ENCODE measurements at places on chromosomes 16 and 17.
A peak's percentile ranks its signal among the peaks of the same experiment; 100 is the strongest.

GRCh38 chr16:69223882-69224281 lies 36.9 kb downstream of the SNTB2 start:
- no peaks in the 10 kb centered on the region for H3K36me3 ChIP-seq
- no peak overlapping the region for H3K4me3 ChIP-seq
- no peaks in the 10 kb centered on the region for H3K4me1 ChIP-seq

- DNase-seq = peak; percentile 61
- H3K36me3 ChIP-seq = peaks cover 22% of the 10 kb centered on the region
- H3K4me1 ChIP-seq = peaks cover 66% of the 10 kb centered on the region
- H3K27ac ChIP-seq = peak overlapping the region; percentile 58
Observed at GRCh38 chr17:68310152-68310551, 18.9 kb downstream of the ARSG start.

GRCh38 chr17:17569691-17570090 lies 21.8 kb downstream of the PEMT start:
- no peaks in the 10 kb centered on the region for H3K4me1 ChIP-seq
- H3K27me3 ChIP-seq = no peaks in the 10 kb centered on the region
- H3K27ac ChIP-seq = no peak overlapping the region
- H3K36me3 ChIP-seq = no peaks in the 10 kb centered on the region
- no peak overlapping the region for H3K4me3 ChIP-seq

DNA sequence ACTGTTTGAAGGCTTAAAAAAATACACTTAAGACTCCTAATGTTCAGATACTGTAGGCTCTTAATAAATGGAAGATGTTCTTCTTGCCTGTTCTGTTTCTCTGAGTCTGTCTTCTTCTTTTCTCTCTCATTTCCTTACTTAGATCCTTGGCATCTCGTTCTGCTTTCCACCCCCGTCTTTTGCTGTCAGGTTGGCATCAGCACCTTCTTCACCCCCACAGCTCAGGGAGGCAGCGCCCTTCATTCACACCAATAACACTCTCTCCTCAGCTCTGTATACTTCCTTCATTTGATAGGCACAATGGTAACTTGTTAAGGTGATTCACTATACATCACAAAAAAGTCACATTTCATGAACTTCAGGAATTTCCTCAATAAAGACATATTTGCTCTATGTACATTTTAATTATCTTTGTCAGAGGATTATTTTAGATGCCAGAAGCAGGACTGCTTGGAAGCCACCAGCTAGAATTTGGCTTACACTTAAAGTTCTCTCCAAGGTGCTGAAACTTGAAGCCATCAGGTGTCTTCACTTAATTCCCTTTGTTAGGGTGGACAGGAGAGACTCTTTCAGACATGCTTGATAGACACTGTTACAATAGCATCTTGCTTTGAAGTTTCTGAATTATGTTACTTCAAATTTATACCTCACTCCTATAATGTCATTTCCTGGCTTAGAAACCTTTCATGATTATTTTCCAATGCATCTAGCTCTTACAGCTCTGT lies 670.1 kb upstream of the C16orf82 start:
- no peak overlapping the region for H3K27ac ChIP-seq
- no peak overlapping the region for H3K4me3 ChIP-seq
- no peaks in the 10 kb centered on the region for H3K36me3 ChIP-seq
- H3K27me3 ChIP-seq = peaks cover 10% of the 10 kb centered on the region
- no peaks in the 10 kb centered on the region for H3K4me1 ChIP-seq

DNA sequence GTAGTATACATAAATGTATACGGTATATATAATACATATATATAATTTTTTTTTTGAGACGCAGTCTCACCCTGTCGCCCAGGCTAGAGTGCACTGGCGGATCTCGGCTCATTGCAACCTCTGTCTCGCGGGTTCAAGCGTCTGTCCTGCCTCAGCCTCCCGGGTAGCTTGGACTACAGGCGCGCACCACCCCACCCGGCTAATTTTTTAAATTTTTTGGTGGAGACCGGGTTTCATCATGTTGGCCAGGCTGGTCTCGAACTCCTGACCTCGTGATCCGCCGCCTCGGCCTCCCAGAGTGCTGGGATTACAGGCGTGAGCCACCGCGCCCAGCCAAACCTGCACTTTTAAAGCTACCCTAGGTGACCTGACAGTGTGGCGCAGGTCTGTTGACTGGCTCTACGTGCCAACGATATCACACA lies 745 bp downstream of the PAM16 start:
- peak overlapping the region; percentile 92 for H3K27ac ChIP-seq
- peaks cover 25% of the 10 kb centered on the region for H3K36me3 ChIP-seq
- H3K27me3 ChIP-seq = no peaks in the 10 kb centered on the region
- peak overlapping the region; percentile 98 for H3K4me3 ChIP-seq
- H3K4me1 ChIP-seq = peaks cover 17% of the 10 kb centered on the region

GRCh38 chr16:80273635-80274538 lies 266.9 kb upstream of the DYNLRB2 start:
- H3K4me3 ChIP-seq = no peak overlapping the region
- H3K36me3 ChIP-seq = no peaks in the 10 kb centered on the region
- no peak overlapping the region for H3K27ac ChIP-seq
- H3K27me3 ChIP-seq = peaks cover 2% of the 10 kb centered on the region
- H3K4me1 ChIP-seq = peaks cover 4% of the 10 kb centered on the region

DNA sequence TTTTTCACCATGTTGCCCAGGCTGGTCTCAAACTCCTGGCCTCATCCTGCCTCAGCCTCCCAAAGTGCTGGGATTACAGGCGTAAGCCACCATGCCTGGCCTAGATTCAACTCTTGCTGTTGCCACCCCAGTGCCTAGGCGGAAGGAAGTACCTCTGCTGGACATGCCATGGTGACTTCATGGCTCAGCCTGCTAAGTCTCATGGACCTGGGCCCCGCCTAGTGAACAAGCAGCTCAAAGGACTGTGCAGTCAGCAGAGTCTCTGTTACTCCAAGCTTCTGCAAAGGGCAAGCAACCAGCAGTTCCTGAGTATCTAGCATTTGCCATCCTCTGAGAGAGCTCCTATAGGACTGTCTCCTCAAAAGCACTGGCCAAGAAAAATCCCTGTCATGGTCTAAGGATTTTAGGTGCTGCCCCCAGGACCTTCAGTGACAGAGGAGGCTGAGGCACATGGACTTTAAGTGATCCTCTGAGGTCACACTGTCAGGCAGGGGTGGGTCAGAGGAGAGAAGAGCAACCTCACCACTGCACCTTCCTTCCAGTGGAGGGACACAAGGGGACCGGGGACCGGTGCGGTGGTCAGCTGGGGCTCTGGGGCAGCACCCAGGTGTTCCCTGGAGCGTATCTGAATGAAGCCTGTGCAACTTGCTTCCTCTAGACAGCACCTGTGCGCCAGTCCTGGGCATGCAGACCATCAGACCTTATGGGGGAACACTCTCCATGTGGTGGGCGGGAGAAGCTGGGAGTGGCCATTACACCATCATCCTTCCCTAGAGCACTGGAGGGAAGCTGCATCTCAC lies 71.3 kb downstream of the IL21R start:
- H3K4me1 ChIP-seq = no peaks in the 10 kb centered on the region
- no peak for DNase-seq
- no peak overlapping the region for H3K27ac ChIP-seq
- peaks cover 65% of the 10 kb centered on the region for H3K36me3 ChIP-seq
- no peaks in the 10 kb centered on the region for H3K27me3 ChIP-seq
- H3K4me3 ChIP-seq = no peak overlapping the region

- H3K27ac ChIP-seq = no peak overlapping the region
- H3K4me1 ChIP-seq = no peaks in the 10 kb centered on the region
- H3K4me3 ChIP-seq = no peak overlapping the region
- DNase-seq = no peak
- H3K36me3 ChIP-seq = no peaks in the 10 kb centered on the region
Observed at GRCh38 chr16:6209355-6209930, 1111.8 kb upstream of the EEF2KMT start.

- H3K27me3 ChIP-seq = no peaks in the 10 kb centered on the region
- H3K27ac ChIP-seq = no peak overlapping the region
- no peak overlapping the region for H3K4me3 ChIP-seq
- no peaks in the 10 kb centered on the region for H3K36me3 ChIP-seq
- peaks cover 4% of the 10 kb centered on the region for H3K4me1 ChIP-seq
- no peak for DNase-seq
Observed at GRCh38 chr17:34301986-34302385, 16.4 kb downstream of the CCL11 start.

GRCh38 chr16:87067836-87068761 lies 249.1 kb downstream of the C16orf95 start:
- no peaks in the 10 kb centered on the region for H3K36me3 ChIP-seq
- H3K4me3 ChIP-seq = no peak overlapping the region
- H3K27ac ChIP-seq = no peak overlapping the region
- H3K27me3 ChIP-seq = peaks cover 17% of the 10 kb centered on the region
- DNase-seq = no peak
- H3K4me1 ChIP-seq = peaks cover 2% of the 10 kb centered on the region

DNA sequence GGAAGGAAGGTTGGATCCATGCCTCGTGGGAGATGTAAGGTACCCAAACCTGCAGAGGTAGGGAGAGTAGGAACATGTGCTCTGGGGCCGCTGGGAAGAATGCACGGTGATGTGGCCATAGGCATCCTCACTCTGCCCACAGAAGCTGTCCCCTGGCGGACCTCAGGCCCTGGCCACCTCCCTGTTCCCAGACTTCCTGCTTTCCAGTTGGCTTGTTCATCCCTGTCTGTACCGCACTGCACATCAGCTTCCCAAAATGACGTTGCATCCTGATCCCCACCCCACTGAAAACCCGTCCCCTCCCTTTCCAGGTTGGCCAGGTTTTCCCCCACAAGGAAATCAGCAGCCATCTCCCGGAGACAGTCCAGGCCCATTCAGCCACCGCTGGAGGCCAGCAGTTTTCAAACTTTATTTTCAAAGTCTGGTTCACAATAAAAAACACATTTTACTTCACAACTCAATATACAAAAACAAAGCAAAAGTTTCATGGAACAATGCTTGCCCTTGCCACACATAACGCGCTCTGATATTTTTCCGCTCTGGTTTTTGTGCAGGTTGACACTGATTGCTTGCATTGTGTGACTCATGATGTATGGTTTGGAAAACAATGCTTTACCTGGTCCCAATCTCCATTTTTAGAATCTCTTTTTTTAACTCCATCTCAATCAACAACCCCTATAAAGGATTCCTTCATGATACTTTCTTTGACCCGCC lies 143.0 kb downstream of the GAS7 start:
- no peak for DNase-seq
- H3K4me1 ChIP-seq = peaks cover 16% of the 10 kb centered on the region

DNA sequence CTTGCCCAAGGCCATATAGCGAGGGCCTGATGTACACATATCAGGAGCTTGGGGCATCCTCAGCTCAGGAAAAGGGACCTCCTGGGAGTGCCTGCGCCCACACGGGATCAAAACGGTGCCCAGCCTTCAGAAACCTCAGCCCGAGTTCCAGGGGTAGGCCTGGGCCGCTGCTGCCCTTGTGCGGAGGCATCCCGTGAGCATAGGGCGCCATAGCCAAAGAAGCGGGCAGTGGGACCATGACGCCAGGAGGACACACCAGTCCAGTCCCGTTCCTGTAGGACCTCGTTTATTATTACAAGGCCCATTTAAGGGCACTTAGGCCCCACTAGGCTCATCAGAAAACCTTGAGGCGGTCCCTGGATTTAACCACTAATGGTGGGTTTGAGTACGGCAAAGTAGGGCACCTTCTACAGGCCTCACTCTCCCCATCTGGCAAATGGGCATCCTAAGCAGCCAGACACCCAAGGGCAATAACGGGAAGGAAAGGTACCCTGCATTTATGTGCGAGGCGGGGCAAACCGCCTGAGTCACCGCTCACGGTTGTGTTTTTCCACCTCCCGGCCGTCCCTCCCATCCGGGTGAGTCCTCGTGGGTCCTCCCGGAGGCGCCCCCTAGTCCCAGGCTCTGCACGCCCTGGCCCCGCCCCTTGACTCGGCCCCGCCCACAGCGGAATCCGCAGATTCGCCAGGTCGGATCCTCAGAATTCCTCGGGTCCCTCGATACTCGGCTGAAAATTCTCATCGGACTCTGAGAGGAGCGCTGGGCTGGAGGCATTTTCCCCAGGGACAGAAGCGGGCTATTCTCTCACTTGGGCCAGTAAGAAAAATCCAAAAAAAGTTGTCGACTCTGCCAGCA lies 726 bp upstream of the SETD1A start:
- peaks cover 41% of the 10 kb centered on the region for H3K4me1 ChIP-seq
- H3K36me3 ChIP-seq = peaks cover 35% of the 10 kb centered on the region
- peak overlapping the region; percentile 99 for H3K27ac ChIP-seq
- peak; percentile 88 for DNase-seq
- no peaks in the 10 kb centered on the region for H3K27me3 ChIP-seq

GRCh38 chr17:14460516-14461226 lies 159.8 kb downstream of the HS3ST3B1 start:
- H3K27me3 ChIP-seq = no peaks in the 10 kb centered on the region
- no peak overlapping the region for H3K4me3 ChIP-seq
- H3K4me1 ChIP-seq = no peaks in the 10 kb centered on the region
- no peak overlapping the region for H3K27ac ChIP-seq

GRCh38 chr16:85656351-85657266 lies 32.1 kb downstream of the GINS2 start:
- H3K27me3 ChIP-seq = no peaks in the 10 kb centered on the region
- H3K36me3 ChIP-seq = peaks cover 53% of the 10 kb centered on the region
- H3K4me1 ChIP-seq = no peaks in the 10 kb centered on the region
- no peak overlapping the region for H3K27ac ChIP-seq

DNA sequence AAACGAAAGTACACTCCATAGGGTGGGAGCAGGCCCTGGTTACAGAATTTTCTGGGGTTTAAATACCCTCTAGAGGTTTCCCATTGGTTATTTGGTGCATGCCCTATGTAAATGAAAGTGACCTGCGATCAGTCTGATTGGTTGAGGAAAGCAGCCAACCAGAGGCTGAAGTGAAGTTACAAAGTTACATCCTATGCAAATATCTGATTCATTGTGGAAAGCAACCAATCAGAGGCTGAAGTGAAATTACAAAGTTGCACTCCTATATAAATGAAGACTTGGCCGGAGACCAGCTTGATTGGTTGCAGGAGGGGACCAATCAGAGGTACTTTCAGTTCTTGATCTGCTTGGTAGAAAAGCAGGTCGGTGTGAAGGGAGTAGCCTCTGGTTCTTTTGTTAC lies 24.4 kb downstream of the NAA60 start:
- no peaks in the 10 kb centered on the region for H3K27me3 ChIP-seq
- DNase-seq = no peak
- H3K4me3 ChIP-seq = no peak overlapping the region
- H3K27ac ChIP-seq = no peak overlapping the region

DNA sequence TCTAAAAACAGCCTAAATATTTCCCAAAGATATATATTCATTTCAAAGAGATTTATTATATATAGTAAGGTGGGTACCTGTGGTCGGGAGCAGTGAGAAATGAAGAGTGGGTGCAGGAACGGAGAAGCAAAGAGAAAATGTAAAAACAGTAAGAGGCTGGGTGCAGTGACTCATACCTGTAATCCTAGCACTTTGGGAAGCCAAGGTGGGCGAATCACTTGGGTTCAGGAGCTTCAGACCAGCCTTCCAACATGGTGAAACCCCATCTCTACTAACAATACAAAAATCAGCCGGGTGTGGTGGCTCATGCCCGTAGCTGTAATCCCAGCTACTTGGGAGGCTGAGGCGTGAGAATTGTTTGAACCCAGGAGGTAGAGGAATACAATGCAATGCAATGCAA lies 257.1 kb downstream of the BCAS3 start:
- no peak for DNase-seq
- no peak overlapping the region for H3K27ac ChIP-seq
- no peak overlapping the region for H3K4me3 ChIP-seq
- H3K36me3 ChIP-seq = no peaks in the 10 kb centered on the region
- H3K4me1 ChIP-seq = no peaks in the 10 kb centered on the region
- no peaks in the 10 kb centered on the region for H3K27me3 ChIP-seq

Measured in activated CD8-positive, alpha-beta T cell treated with anti-CD3 and anti-CD28 coated beads, Interleukin-2, amount 10 ng/mL, durations not matched to agents 7 days and 5 days (primary cell).